Fibroblast of lung (primary cell): ENCODE measurements at places on chromosomes 2 and 18.

DNA sequence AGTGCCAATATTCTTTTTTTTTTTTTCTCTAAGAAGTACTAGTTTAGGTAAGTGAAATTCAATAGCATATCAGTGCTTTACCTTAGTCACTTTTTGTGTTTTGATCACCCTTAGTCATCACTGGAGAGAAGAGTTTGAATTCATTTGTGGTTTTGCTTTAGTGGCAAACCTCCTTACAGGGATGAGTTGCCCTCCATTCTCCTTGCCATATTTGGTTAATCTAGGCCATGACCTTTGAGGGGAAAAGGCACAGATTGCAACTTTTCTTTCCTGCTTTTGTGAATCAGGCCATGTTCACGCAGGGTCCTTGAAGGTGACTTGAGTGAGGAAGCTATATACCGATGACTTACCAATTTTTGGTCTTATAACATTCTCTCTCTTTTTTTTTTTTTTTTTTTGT lies 34.4 kb downstream of the PLEKHA3 start:
- DNase-seq = peak; percentile 31

DNA sequence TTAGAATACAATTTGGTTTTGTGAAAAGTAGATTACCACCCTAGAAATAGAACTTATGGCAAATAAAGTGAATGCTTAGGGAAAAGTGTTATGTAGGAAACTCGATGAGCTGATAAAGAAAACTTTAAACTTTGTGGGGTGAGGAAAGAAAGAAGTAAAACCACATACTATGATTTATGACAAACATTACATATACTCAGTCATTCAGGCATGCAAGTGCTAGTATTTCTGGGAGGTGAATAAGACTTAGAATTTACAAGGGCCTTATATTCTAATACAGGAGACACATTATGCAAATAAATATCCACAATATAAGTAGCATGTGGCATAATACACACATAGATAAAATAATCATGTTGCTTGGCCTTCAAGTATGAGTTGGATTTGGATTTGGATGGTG lies 618.1 kb downstream of the XIRP2 start:
- DNase-seq = peak; percentile 63

- DNase-seq = no peak
Measured at GRCh38 chr2:66968946-66969345, 428.2 kb upstream of the ETAA1 start.

- DNase-seq = no peak
Measured at GRCh38 chr18:62912885-62913284, 197.5 kb downstream of the PHLPP1 start.

GRCh38 chr2:10165861-10166675 lies 43.5 kb downstream of the RRM2 start:
- no peak for DNase-seq

GRCh38 chr18:44733069-44733753 lies 52.5 kb downstream of the SETBP1 start:
- peak; percentile 97 for DNase-seq

DNA sequence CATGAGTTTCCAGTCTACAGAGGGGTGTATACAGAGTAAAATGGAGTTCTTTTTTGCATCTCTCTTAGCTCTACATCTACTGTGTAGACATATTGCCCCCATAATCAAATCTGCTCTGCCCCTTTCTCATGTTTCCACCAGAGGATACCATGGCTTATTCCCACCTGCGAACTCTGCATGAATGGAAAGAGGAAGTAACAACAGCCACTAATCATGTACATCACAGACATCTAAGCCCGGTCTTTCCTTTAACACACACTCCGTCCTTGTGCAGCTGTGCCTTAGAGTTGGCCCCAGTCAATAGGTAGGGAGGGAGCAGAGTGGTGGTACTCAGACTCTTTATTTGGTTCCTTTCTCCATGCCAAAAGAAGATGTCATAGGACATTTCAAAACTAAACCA lies 147.3 kb upstream of the NRP2 start:
- DNase-seq = no peak

DNA sequence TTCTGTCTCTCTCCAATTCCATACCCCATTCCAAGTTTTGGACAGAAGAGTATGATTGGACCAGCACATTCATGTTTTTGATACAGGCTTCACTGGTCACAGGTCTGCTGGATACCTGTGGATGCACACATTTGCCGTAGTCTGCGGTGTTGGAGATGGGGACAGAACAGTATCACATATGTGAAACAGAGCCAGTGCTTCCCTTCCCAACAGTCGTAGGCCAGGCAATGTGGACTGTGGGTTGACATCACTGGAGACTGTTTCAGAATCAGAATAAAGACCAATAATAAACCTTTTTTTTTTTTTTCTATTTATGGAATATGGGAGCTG lies 18.7 kb downstream of the ACSL3 start:
- no peak for DNase-seq

DNA sequence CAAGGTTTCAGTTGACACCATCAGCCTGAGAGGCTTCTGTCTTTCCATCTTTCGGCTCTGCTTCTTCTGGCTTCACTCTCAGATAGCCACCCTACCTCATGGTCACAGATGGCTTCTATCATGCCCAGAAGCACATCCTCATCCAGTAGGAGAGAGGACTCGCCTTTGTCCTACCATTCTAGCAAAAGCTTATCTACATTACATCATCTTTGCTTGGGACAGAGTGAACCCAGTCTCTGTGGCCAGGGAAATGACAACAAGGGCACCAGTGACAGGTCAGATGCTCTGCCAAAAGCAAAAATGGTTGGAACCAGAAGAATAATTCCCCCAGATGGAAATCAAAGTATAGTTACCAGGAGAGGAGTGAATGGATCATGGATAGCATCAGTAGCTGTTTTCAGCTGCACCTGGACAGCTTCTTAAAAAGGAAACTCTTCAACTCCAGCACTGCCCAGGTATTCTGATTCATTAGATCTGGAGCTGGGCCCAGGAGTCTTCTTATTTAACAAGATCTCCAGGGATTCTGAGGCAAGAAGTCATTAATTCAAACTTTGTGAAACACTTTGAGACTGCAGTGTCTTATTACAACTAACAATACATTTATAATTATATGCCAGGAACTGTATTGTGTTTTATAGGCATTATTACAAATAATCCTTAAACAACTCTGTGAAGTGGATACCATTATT lies 257.7 kb upstream of the UBE2E3 start:
- DNase-seq = peak; percentile 85

DNA sequence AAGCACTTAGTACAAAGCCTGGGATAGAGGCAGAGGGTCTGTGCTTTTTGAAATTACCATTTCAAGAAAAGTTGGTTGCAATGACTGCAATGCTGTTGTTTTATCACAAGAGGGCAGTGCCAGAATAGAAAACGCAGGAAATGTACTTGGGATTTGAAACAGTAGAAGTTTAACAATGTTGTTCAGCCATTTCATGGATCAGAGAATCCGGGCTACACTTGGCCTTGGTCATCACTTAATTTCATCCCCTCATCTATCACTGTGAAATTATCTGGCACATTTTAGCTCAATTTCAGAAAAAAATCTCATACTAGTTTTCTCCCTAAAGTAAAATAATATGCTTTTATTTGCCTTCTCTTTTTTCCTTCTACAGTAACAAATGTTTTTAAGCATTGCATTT lies 70.8 kb downstream of the RAPGEF4 start:
- DNase-seq = peak; percentile 76
